ENCODE measurements at places on chromosomes 4 and X.

- DNase-seq: no peak
These were observed 2.5 kb upstream of the DUSP9 start for GRCh38 chrX:153644356-153645125.

DNA sequence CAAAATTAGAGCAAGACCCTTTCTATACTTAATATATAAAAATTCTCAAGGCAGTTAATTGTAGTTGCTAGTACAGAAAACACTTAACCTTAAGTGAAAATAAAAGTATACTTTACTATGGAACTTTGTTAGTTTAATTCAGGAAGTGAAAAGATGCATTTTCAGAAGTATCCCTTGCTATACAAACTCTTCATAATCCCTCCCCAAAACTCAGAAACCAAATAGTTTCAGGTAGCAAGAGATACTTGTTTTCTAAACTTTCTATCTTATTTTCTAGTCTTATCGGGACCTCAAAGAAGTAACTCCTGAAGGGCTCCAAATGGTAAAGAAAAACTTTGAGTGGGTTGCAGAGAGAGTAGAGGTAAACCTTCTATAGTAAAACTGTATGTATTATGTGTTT lies 14.3 kb downstream of the PAICS start:
- DNase-seq: no peak

DNA sequence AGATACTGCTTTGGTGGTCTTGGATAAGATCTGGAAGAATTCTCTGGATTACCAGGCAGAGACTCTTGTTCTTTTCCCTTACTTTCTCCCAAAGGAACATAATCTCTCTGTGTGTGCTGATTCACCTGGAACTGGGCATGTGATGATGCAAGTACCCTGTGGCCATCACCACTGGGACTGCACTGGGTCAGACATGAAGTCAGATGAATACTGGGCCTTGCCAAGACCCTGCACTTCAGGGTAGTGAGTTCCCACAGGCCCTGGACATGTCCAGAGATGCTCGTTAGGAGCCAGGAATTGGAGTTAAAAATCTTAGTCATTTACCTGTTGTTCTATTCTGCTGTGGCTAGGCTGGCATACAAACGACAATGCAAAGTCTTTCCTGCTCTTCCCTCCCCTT lies 290.1 kb upstream of the BMP3 start:
- no peak for DNase-seq

GRCh38 chr4:180634306-180634705 lies 1608.9 kb upstream of the TENM3 start:
- no peak for DNase-seq

GRCh38 chrX:42247241-42247640 lies 323.9 kb upstream of the CASK start:
- DNase-seq: peak; percentile 63

GRCh38 chr4:82893942-82894341 lies 3.0 kb upstream of the SEC31A start:
- peak; percentile 77 for DNase-seq

- no peak for DNase-seq
These were observed 97.1 kb upstream of the NRK start for GRCh38 chrX:105725228-105725627.

GRCh38 chrX:13845721-13846378 lies 29.0 kb upstream of the GPM6B start:
- DNase-seq: peak; percentile 14

DNA sequence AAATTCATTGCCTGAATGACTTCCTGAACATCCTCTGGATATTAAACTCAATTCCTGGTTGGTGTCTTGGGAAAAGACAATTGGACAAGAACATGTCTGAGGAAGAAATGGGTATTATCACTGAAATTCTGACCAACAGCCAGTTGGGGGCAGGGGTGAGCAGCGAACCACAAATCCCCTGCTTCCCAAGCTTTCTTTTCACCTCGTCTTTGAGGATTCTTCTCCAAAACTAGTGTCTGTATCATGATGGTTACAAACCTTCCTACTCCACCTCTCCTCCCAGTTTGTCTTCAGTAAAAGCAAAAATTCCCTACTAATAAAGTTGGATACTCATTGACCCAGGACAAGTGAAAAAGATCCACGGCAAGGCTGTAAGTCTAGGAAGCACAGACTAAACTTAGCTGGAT lies 48.3 kb upstream of the WDR1 start:
- peak; percentile 12 for DNase-seq
